ENCODE measurements at places on chromosomes 5 and 9.

GRCh38 chr5:96660971-96661854 lies 963 bp upstream of the CAST start:
- no peak for DNase-seq

GRCh38 chr9:118674942-118675341 lies 694.3 kb downstream of the BRINP1 start:
- DNase-seq, result no peak

DNA sequence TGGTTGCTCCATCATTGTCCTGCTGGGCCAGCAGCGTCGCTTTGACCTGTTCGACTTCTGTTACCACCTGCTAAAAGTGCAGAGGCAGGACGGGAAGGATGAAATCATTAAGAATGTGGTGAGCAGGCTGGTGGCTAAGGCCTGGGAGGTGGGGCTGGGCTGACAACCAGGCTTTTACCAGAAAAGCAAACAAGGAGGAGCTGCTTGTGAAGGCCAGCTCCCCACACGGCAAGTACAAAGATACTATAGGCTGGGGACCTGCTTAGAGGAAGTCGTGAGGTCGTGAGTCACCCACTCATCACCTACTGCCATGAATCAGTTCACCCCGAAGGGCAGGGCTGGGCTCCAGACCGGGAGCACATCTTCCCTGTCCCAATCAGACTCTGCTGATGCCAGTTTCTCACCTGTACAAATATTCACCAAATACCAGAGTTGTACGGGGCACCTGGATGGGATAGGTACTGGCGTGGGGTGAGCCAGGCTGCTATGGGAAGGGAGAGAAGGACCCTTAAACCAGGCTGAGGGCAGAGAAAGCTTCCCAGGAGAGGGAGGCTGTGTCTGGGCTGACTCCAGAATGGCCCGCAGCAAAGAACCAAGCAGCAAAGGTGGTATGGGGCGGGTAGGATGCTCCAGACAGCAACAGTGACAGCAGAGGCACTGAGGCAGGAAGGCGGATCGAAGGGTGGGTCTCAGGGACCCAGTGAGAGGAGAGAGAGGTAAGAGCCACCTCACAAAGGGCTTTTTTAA lies 69.3 kb upstream of the NIPAL4 start:
- peak; percentile 57 for DNase-seq

- DNase-seq, result peak; percentile 27
These were observed 164.0 kb downstream of the TTC39B start for GRCh38 chr9:15142878-15143534.

- DNase-seq, result no peak
These were observed 54.3 kb downstream of the TLE1 start for GRCh38 chr9:81634915-81635516.

DNA sequence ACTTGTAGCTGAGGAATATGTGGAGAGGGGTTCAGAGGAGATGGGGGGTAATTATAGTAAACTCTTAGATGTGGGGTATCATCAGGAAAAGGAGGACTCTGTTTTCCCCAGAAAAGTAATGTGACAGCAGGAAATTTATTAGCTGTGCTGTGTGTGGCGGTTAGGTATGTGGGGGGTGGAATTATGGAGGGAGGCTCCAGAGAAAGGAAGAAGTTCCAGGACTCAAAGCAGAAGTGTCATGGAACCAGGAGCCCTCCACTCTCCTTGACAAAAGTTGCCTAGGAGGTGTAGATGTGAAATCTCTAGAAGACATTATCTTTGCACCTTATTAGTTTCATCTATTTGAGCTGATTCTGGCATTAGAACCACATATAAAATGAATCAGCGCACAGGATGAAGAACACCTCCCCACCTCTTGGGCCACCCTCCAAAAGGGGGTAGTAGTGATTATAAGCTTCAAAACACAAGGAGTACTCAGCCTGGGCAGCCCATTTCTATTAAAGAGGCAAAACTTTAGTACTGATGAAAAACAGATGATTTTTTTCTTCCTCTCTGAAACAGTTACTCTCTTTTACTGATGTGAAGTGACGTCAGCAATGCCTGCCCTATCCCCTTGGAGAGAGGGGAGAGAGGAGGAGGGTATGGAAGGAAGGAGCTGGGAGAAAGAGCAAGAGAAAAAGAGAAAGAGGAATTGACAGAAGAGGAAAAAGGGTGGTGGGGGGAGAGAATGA lies 18.2 kb downstream of the NR2F1 start:
- DNase-seq, result no peak

GRCh38 chr9:87223392-87224246 lies 274.0 kb upstream of the DAPK1 start:
- no peak for DNase-seq

GRCh38 chr5:173597304-173597703 lies 19.1 kb downstream of the BOD1 start:
- no peak for DNase-seq

DNA sequence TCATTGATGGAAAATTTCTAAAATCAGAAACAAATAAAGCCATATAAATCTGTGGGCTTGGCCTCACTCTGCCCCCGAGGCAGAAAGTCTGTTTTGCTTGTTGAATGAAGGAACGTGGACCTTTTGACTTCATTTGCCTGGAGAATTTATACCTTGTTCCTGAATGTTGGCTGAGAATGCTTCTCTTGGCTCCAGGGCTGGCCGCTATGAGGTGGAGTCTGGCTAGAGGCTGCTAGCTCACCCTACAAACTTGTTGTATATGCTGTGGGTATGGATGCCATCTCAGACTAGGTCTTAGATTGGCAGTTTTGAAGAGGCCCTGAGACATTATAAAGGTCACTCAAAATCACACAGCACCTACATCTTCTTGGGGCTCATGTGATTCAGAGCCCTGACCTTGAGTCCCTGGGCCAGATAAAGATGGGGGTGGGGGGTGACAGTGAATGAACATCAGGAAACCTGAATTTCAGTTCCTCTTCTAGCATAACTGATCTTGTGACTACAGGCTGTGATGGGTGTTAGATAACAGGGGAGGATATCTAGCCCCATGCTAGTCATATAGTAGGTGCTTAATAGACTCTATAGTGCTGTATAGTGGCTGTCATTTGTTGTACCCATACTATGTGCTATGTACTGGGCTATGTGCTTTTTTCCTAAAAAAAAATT lies 2.8 kb downstream of the GM2A start:
- DNase-seq, result no peak

GRCh38 chr5:31884896-31885295 lies 246.0 kb downstream of the PDZD2 start:
- no peak for DNase-seq

GRCh38 chr5:39360471-39361111 lies 3.7 kb downstream of the C9 start:
- no peak for DNase-seq

- no peak for DNase-seq
These were observed 131.0 kb upstream of the ITGA1 start for GRCh38 chr5:52656569-52657246.

- no peak for DNase-seq
These were observed 2.1 kb downstream of the CACNA1B start for GRCh38 chr9:137879566-137880150.

DNA sequence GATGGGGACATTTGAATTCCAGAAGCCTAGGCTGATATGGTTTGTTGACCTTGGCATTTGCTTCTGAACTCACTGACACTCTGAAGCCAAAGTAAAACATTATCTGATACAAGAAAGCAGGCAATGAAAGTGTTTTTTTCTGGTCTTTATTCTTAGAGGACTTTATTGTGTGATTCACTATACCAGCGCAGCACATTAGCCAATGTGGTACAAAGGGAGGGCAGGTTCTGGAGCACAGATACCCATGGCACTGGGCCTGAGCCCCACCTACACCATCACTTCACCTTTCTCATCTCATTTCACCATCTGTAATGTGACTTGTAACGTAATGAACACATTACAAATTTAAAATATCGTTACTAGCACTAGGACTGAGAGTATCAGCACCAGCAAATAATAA lies 89.7 kb upstream of the ZNF366 start:
- DNase-seq, result no peak

DNA sequence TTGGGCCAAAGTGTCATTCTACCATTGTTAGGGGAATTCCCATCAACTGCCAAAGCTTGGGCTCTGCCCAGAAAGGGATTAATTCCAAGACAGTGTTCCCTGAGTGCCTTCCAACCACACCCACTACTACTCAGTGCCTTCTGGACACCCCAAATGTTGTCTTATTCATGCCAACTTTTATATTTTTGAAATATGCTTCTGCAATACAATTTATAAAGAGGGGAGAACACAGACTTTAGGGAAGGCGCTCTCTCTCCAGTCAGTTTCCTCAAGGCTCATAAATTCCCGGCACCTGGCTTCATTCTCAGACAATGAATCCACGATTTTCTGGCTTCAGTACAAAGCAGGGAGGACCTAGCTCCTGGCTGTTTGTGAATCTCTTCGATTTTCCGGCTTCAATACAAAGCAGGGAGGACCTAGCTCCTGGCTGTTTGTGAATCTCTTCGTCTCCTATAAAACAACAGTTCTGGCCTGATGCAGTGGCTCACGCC lies 120.1 kb upstream of the MYO10 start:
- no peak for DNase-seq

GRCh38 chr5:78593465-78593864 lies 55.1 kb downstream of the LHFPL2 start:
- DNase-seq, result no peak

GRCh38 chr9:86347991-86348390 lies 6.2 kb downstream of the TUT7 start:
- no peak for DNase-seq

DNA sequence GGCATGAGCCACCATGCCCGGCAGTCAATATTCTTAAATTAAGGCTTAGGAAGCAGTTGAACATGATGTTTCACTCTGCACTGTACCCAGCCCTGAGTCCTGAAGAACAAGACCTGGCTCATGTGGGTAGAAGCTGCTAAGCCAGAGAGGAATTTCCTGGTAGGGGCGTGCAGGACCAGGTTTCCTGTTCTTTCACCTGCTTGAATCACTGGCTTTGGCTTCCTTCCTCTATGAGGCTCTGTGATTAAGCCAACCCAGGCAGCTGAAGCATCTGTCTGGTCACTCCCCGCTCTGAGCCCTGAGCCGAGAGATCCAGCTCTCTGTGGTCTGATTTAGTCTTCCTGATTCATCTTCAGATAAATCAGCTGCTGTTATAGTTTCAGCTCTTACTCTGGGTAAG lies 29.1 kb downstream of the CFAP77 start:
- DNase-seq, result no peak

- no peak for DNase-seq
These were observed 63.6 kb downstream of the CEP120 start for GRCh38 chr5:123359454-123360200.

All from NCI-H460 (cell line).